ENCODE measurements at places on chromosomes 3 and 15. TPM values are rescaled to one million over a fixed set of nuclear protein-coding genes. Genes with fewer than 3 reads are reported as not detected.

- H3K36me3 ChIP-seq: peaks cover 34% of the 10 kb centered on the region
- H3K4me3 ChIP-seq: no peak overlapping the region
- no peaks in the 10 kb centered on the region for H3K27me3 ChIP-seq
Measured at GRCh38 chr3:57896691-57897090, 111.5 kb upstream of the FLNB start.

GRCh38 chr3:42960282-42960681 is 18.8 kb upstream of the GASK1A start:
- no peak for DNase-seq
- no peaks in the 10 kb centered on the region for H3K4me1 ChIP-seq
- no peak overlapping the region for H3K27ac ChIP-seq
- no peaks in the 10 kb centered on the region for H3K36me3 ChIP-seq
- H3K4me3 ChIP-seq: no peak overlapping the region
- no peaks in the 10 kb centered on the region for H3K27me3 ChIP-seq

GRCh38 chr3:82736696-82737277 is 975.3 kb upstream of the GBE1 start:
- no peaks in the 10 kb centered on the region for H3K36me3 ChIP-seq
- H3K27me3 ChIP-seq: no peaks in the 10 kb centered on the region
- H3K4me1 ChIP-seq: no peaks in the 10 kb centered on the region

Gene GNAT1
- not detected for polyA plus RNA-seq
